Stimulated activated naive CD4-positive, alpha-beta T cell treated with Interleukin-2 at 50 U/mL for 16 hours (primary cell): ENCODE measurements at places on chromosomes 11 and 22.

DNA sequence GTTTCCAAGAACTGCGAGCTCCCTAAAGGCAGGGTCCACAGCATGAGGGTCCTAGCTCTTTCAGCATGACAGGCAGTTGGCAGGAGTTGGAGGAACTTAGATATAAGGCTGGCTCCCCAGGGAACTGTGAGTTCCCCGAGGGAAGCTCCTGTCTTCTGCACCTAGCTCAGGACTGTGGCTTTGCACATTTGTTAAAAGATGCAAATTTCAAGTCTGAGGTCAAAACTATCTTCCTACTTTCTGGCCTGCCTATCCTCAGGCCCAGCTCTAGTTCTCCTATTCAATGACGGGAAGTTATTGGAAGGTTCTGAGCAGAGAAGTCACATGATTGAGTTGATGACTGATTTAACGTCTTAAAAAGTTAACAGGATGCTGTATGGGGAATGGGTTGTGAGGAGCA is 11.7 kb upstream of the UCP3 start:
- DNase-seq, result no peak

DNA sequence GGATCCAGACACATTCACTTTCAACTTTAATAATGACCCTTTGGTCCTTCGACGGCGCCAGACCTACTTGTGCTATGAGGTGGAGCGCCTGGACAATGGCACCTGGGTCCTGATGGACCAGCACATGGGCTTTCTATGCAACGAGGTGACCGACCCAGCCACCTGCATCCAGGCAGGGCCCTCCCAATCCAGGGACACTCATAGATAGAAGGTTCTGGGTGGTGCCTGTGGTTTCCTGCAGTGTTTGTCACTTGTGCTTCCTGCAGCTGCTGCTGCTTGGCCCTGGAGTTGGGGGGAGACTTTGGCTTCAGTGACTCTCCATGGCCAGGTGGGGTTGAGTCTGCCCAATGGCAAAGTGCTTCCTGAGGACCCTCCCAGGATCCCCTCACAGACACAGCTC is 7.3 kb downstream of the APOBEC3B start:
- no peak for DNase-seq

DNA sequence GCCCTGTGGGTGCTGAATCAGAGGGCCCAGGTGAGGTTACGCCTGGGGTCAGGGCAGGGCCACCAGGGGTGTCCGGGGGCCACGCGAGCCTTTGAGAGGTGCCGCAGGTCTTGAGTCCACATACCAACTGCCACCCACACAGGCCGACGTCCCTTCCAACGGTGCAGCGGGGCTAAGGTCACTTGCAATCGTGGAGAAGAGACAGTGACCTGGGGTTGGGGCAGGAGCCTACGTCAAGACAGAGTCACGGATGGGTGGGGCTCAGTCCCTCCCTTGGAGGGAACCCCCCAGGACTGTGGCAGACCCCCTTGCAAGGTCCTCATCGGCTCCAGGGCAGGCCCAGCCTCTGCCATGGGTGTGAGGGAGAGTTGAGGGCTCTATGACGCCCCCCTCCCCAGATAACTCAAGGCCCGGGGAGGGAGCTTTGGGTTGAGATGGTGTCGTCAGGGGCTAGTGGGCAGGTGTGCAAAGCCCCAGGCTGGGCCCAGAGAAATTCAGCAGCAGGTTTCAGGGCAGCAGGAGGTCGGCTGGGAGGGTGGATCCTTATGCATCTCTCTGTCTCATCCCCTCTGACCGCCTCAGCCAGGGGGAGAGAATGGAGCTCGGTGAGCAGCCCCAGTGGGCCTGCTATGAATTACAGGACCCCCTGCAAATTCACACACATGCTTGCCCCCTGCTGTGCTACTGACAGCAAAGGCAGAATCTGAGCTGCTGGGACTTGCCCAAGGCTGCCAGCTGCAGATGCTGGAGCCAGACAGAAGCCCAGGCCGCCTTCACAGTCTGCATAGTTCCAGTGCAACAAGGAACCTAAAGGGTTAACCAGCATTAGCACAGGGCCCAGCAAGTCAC is 60.0 kb downstream of the MYEOV start:
- DNase-seq, result no peak

DNA sequence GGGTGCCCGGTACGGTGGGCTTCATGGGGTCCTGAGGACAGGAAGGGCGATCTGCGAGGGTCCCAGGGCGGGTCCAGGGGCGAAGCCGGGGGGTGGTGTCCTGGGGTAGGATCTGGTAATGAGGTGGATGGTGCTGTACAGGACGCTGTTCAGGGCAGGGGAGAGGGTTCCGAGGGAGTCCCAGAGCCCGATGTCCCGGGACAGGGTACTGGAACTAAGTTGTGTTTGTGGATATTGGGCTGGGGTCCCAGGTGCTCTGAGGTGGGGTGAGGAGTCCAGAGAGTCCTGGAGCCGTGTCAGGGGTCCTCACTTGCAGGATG is 426 bp downstream of the LZTR1 start:
- DNase-seq, result no peak

GRCh38 chr11:113331441-113331840 is 17.1 kb downstream of the TTC12 start:
- no peak for DNase-seq

DNA sequence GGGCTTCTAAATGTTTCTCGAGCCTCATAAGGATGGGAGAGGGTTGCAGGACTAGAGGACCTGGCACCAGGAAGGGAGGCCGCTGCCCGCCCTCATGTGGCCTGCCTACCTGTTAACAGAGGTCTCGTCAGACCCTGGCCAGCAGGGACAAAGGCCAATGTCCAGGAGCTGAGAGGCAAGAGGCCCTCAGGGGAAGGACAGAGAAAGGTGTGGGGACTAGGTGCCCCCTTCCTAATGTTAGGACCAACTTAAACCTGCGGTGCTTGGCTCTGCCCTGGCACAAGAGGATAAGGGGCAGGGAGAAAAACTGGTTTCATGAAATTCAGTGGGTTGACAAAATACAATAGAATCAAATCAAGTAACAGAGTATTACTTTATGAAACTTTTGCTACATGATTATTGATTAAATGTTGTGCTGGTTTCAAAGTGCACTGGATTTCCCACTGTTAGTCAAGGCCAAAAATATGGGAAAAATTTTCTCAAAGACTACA is 20.0 kb upstream of the SYT12 start:
- no peak for DNase-seq

DNA sequence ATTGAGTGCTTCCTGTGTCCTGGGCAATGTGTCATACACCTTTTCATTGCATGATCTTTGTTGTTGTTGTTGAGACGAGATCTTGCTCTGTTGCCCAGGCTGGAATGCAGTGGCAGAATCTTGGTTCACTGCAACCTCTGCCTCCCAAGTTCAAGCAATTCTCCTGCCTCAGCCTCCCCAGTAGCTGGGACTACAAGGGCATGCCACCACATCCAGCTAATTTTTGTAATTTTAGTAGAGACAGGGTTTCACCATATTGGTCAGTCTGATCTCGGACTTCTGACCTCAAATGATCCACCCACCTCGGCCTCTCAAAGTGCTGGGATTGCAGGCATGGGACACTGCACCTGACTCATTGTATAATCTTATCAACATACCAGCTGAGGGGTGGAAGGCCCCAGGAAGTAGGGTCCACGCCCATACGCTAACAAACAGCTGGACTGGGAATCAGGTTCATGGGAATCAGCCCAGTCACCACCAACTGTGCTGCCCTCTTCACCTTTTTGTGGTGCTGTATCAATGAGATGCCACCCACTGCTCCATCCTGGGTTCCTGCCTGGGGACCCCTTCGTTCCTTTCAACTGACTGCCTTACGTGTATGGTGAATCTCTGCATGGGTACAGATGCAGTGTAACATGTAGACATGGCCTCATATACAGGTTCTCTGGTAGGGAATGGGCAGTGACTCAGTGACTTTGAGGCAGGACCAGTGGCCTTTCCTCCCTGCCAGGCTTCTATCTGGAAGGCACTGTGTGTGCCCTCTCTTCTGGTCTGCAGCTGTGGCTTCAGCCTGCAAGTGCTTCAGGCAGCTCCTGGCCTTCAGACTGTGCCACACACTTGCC is 32.5 kb upstream of the YWHAH start:
- DNase-seq, result no peak

- DNase-seq, result no peak
Measured at GRCh38 chr22:45033136-45033535, 23.3 kb upstream of the PHF21B start.

DNA sequence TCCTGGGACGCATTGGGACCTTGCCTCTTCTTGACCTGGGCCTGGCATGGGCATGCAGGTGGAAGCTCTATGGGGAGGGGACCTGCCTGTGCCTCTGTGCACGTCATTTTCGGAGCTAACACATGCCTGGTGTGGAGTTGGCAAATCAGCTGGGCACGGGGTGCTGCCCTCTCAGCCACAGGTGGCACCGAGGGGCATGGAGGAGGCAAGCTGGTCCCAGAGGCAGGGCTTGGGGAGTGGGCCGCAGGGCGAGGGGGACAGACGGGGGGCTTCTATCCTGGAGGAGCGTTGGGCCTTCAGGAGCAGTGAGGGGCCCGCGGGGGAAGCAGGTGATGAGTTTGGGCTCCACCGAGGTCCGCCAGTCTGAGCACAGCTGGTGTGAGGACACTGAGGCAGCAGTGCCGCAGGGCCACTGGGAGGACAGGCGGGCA is 362.0 kb downstream of the TBC1D22A start:
- no peak for DNase-seq
